Stimulated activated CD4-positive, alpha-beta T cell treated with anti-CD3 and anti-CD28 coated beads, Interleukin-15, amount 100 ng/mL, for 24 hours (primary cell): ENCODE measurements at places on chromosomes 3 and 15.

- peak; percentile 86 for DNase-seq
Measured at GRCh38 chr3:50573566-50574443, 4.5 kb downstream of the HEMK1 start.

GRCh38 chr3:67437090-67437489 lies 217.3 kb downstream of the SUCLG2 start:
- DNase-seq: no peak

- no peak for DNase-seq
Measured at GRCh38 chr15:77387365-77388105, 32.4 kb downstream of the PEAK1 start.

DNA sequence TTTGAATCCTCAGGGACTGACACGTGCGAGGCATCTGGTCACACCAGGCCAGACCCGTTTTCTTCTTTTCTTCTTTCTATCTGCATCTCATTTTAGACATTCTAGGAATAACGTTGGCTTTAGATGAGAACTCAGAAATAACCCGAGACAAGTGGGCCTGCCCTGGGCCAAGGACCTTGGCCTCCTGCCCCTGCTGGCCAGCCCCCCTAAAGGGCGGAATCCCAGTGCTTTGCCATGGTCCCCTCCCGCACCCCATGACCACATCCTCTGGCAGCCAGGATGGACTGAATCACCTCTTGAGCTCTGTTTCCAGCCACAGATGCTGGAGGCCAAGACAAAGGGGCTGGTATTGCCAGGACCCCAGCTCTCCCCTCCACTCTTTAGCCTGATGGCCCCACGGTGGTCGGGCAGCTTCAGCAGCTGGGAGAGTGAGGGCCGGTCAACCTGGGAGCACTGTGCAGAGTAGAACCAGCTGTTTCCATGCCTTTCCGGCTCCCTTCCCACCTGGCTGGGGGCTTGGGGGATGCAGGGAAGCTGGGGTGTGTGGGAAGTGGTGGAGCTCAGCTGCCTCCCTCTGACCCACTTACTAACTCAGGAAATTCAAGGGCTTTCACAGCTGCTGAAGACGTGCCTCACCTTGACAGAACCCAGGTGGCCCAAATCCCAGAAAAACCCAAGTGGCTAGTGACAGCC lies 190.9 kb downstream of the FAM43A start:
- no peak for DNase-seq

GRCh38 chr3:151579571-151580270 lies 118.9 kb upstream of the IGSF10 start:
- no peak for DNase-seq

DNA sequence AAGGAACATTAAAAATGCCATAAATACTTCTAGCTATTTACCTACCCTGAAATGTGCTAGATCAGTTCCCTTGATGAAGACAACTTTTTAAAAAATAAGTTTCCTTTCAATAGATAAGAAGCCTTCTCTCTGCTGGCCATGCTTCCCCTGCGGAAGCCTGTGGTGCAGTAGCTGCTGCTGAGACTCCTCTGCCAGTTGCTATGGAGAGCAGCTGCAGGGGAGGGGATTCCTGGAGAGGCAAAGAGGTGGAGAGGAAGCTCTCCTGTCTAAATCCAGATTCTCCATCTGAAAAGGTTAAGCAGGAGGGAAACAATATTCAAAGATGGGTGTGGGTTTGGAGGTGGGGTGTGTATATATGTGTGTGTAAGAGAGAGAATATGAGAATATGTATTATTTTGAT lies 69.8 kb upstream of the BFSP2 start:
- no peak for DNase-seq

- peak; percentile 67 for DNase-seq
Measured at GRCh38 chr3:169662132-169662842, 1.2 kb downstream of the MECOM start.
